ENCODE measurements at places on chromosomes 3 and 15.

GRCh38 chr3:150607267-150608065, 4.3 kb downstream of the SELENOT start:
- DNase-seq, result no peak

- no peak for DNase-seq
Observed at GRCh38 chr3:112856537-112856936, 9.9 kb upstream of the CD200R1L start.

- no peak for DNase-seq
Observed at GRCh38 chr3:4589475-4590097, 96.4 kb downstream of the ITPR1 start.

DNA sequence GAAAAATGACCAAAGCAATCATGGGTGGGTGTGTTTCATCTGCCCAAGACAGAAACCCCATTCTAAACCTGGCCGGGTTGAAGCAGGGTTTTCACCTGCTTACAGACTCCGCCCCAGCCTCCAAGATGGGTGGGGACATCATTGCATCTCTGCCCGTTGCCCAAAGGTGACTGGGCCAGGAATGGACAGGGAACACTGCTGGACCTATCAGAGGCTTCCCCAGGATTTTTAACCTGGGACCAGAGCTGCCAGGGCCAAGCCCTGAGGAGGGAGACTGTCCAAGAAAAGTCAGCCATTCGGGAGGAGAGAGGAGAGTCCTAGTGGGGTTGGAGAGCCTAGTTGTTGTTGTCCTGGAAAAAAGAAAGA, 109.7 kb upstream of the ALDH1A3 start:
- no peak for DNase-seq

- no peak for DNase-seq
Observed at GRCh38 chr15:77033417-77033728, 37.5 kb downstream of the TSPAN3 start.

GRCh38 chr3:194203482-194204041, 67.6 kb downstream of the HES1 start:
- DNase-seq, result no peak

DNA sequence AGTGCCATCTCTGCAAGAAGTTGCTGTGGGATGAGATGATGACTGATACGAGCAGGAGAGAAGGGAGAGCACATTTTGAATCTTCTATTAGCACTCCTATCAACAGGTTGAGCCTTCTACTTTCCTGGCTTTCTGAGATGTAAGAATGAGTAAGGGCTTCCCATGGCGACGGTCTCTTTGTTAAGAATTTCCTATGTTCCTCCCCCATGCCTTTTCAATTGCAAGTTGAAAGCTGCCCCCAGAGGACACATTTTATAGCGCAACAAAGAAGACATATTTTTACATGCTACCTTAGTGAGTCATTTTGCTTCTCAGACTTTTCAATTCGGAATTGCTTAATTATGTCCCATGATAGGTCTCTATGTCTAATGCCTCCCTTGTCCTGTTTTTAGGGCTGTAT, 71.3 kb upstream of the LRTM1 start:
- DNase-seq, result peak; percentile 68

GRCh38 chr3:154242766-154243165, 81.5 kb downstream of the DHX36 start:
- no peak for DNase-seq

DNA sequence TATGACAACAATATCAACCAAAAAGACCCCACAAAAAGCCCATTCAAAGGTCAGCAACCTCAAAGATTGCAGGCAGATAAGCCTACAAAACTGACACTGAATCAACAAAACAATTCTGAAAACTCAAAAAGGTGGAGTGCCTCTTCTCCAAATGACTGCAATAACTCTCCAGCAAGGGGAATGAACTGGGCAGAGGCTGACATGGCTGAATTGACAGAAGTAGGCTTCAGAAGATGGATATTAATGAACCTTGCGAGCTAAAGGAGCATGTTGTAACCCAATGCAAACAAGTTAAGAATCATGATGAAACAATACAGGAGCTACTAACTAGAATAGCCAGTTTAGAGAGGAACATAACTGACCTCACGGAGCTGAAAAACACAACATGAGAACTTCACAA, 20.4 kb upstream of the SLC25A38 start:
- no peak for DNase-seq

DNA sequence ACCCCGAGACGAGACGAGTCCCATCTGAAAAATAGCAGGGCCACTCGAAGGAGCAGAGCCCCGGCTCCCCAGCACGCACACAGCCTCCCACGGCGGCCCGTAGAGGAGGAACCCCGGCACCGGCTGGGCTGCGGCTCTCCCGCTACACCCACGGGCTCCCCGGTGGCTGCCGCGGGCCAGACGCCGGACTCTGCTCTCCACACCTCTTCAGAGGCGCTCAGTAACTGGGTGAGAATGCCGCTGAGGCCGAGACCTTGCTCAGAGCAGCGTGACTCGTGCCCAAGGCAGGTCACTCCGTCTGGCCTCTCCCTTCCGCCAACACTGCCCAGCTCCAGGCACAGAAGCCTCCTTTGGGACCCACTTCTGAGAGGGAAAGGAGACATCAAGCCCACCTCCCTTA, 34.4 kb downstream of the TNK2 start:
- no peak for DNase-seq

GRCh38 chr15:67051088-67052045, 14.0 kb upstream of the SMAD3 start:
- DNase-seq, result no peak

- no peak for DNase-seq
Observed at GRCh38 chr15:39555885-39556284, 25.0 kb upstream of the THBS1 start.

GRCh38 chr15:38538328-38539007, 26.1 kb downstream of the RASGRP1 start:
- no peak for DNase-seq

DNA sequence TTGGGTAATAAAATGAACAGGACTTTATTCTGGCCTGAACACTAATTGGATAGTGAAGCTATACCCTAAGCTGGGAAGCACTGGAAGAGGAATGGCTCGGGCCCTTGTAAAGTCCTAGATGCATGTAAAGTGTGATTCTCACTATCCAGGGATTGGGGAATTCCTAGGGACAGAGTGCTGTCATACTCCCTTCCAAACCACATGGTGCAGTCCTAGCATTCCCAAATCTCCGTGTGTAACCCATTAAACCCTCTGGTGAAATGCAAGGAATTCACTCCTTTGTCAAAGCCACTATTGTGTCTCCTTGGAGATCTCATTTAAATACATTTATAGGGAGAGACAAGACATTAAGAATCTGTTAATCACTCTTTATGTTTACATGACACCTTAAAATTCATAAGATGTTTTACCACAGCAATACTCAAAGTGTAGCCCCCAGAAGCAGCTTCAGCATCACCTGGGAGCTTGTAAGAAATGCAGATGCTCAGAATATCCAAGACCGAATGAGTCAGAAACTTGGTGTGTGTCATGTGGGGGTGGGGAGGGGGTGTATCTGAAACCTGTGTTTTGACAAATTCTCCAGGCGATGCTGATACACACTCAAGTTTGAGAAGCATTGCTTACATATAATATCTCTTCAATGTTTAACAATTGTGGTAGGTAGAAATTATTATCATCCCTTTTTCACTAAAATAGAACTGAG, 121.8 kb upstream of the NPHP3 start:
- DNase-seq, result no peak
